ENCODE measurements at places on chromosomes 1 and 21.

GRCh38 chr1:110471131-110471530 is 20.2 kb downstream of the PROK1 start:
- DNase-seq, result no peak

DNA sequence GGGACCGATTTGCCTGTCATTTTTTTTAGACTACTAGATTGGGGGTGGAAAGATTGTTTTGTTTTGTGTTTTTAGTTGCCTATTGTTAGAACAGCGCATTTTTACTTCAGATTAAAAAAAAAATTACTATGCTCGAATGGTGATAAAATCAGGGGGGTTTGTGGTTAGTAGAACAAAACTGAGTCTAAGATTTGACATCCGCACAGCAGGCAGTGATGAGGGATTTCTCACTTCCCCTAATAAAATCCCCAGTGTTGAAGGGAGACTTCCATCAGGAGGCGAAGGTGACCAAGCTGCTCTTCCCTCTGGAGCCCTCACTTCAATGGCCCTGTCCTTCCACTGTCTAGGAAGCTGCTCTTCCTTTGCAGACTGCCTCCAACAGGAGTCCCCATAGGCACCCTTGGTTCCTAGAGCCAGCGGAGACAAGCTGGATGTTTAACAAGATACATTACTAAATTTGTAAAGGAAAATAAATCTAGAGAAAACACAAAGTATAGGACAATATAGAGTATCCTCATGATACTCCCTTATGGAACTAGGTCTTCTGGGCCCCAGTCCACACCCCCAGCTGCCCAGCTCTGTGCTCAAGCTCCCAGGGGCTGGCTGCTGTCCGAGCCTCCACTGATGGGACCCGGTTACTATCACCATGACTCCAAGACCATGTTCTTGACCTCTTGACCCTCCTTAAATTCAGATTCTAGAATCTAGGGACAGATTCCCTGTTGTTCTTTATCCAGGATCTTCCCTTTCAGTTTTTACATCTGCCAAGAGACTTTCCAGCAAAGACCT is 31.0 kb downstream of the TENT5C start:
- DNase-seq, result no peak

GRCh38 chr1:8347635-8348034 is 29.7 kb downstream of the SLC45A1 start:
- no peak for DNase-seq

- DNase-seq, result no peak
These were observed 55.1 kb downstream of the PRDX6 start for GRCh38 chr1:173532237-173532636.

- no peak for DNase-seq
These were observed 19.7 kb downstream of the TNNT2 start for GRCh38 chr1:201357636-201358348.

- no peak for DNase-seq
These were observed 470 bp upstream of the MTMR11 start for GRCh38 chr1:149936992-149937705.

DNA sequence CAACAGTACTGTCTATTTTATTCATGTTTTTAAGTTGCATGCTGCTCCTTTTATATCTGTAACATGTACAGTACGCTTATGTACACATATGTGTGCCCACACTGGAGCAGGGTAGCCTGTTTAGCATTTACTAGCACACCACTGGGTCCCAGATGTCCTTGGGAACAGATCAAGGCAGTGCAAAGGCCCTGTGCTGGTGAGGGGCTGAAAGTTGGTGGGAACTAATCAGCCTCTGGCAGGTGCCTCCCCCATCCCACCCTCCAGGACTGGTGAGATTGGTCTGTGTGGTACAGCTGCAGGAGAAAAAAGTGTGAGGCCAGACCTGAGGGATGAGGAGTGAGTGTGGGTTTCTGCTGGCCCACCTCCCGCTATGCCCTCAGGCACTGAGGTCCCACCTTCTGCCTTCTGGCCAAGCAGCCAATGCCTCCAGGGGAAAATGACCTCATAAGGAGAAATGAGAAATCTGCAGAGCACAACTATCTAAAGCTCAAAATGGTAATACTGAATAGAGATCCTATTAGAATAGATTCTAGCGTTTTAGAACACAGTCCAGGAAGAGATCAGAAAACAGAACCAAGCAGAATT is 58.9 kb downstream of the POFUT2 start:
- DNase-seq, result no peak

DNA sequence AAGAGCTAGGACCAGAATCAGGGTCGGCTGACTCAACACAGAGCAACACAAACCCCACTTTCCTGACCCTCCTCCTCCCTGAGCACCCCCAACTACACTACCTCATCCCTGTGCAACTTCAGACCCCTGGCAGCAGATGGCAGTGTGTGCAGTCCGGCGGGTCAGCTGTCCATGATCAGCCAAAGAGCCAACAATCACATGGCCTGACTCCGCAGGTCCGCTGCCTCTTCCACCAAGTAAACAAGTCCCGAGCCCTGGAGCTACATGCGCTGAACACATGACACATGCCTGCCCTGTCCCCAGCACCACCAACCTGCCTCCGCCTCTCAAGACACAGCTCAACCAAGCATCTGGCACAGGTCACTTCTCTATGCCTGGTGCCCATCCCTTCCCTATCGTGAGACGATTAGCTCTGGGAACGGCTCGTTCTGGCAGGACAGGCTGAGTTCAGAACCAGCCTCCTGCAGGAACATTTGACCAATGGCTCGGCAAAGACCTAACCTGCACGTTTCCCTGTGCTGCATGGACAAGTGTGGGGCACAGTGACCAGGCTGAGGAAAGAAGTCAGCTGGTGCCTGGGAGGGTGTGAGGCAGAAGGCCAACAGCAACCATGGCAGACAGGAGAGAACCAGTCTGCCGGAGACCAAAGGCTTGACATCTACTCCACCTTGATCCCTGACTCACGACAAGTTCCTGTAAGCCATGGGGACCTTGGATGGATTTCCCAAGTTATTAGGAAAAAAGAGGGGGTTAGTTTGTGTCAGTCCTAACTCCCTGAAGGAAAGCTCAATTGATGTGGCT is 60.3 kb downstream of the CD46 start:
- no peak for DNase-seq

- DNase-seq, result no peak
These were observed 738 bp downstream of the CELF3 start for GRCh38 chr1:151715726-151716404.

GRCh38 chr1:48552420-48552819 is 80.4 kb upstream of the SPATA6 start:
- no peak for DNase-seq

DNA sequence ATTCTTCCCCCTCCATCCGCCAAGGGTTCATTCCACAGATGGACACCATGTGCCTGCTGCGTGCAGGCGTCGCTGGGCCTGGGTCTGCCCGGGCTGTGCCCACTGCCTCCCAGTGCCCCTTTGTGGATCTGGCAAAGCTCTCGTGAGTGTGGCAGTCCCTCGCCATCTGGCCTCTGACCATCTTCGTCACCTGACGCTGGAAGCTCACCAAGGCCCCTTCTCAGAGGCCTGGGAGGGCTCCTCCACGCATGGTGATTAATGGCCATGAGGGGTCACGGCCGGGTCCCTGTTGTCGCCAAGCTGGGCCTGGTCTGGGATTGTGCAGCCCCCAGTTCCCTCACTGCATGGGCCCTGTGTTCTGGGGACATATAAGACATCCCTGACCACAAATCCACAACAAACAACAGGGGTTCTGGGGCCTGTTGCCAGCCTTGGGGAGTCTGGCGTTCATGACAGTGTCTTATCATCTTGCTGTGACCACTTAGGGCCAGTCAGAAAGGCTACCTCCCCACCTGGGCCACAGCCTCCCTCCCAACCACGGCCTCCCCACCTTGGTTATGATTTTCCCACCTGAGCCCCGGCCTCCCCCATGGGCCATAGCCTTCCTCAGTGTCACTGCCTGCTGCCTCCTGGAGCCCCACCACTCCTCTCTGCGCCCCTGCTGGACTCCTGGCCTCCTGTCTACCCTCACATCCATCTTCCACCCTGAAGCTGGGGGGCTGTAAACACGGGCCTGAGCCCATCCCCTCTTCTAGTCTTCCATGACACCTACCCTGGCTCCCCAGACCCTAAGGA is 27.9 kb downstream of the SLC45A1 start:
- no peak for DNase-seq

DNA sequence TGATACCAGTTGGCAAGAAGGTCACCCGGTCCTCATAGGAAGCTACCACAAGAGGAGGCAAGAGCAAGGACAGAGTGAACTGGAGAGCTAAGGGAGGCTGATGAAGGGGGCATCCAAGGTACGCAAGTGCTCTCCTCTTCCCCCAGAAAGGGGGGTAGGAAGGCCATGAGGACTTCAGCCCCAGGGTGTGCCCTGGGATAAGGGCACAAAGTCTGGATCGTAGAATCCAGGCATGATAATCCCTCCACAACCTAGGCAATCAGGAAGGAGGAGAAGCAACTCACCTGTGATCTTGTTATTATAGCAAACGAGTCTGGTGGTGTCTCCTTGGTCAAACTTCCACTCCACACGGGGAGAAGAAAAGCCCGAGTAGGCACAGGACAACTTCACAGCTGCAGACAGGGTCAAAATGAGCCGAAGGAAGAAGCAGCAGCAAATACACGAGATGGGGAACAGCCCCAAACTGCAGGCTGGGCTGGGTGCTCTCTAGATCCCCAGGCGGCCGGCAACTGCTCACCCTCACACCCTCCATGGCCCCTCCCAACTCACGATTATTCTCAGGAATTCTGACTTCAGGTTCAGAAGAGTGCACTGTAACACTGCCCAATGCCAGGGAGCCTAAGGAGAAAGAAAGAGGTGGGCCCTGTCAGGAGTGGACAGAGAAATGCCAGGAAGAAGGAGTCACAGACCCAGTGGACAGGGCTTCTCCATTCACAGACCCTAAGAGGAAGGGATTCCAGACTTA is 20.0 kb downstream of the F11R start:
- no peak for DNase-seq

DNA sequence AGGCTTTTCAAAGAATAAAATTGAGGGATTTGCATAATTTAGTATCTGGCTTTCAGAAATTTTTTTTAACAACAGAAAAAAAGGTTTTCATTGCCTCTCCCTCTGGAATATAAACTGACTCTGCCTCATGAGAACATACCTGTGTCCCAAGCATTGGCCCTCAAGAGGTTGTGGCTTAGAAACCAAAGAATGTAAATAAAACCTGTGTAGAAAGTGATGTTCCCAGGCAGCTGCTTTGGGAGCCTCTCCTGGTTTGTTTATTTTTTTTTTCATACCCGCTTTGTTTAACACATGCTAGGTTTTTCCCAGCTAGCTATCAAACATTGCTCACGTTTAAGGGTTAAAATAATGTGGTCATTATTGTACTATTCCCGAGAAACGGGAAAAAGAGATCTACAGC is 40.5 kb upstream of the IFNAR2 start:
- DNase-seq, result no peak

GRCh38 chr21:27201197-27201596 is 234.3 kb upstream of the ADAMTS5 start:
- no peak for DNase-seq

- no peak for DNase-seq
These were observed 17.8 kb upstream of the MAST2 start for GRCh38 chr1:45785583-45785982.

GRCh38 chr1:67162954-67163353 is 3.3 kb upstream of the IL23R start:
- no peak for DNase-seq

All from GOT3 (cell line).